Suprapubic skin (tissue), 4 donors: ENCODE measurements at places on chromosomes 12 and 14.
A peak's percentile ranks its signal among the peaks of the same experiment; 100 is the strongest.

DNA sequence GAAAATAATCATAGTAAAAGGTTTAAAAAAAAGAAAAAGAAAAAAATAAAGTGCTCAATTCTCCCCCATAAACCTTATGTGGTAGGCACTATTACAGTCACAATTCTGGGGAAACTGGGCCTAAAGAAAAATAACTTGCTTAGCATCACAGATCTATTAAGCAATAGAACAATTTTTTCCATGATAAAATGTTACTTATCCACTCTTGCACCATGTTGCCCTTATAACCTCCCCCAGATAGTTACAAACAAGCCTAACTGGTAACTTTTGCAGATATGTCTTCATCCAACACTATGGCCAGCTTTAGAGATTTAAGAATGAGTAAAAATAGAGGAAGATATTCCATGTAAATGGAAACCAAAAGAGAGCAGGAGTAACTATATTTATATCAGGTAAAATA is 164.8 kb downstream of the DUSP6 start:
- DNase-seq = no peak
- H3K36me3 ChIP-seq = no peaks in the 10 kb centered on the region
- H3K4me1 ChIP-seq = peaks cover 11% of the 10 kb centered on the region
- H3K27ac ChIP-seq = no peak overlapping the region

DNA sequence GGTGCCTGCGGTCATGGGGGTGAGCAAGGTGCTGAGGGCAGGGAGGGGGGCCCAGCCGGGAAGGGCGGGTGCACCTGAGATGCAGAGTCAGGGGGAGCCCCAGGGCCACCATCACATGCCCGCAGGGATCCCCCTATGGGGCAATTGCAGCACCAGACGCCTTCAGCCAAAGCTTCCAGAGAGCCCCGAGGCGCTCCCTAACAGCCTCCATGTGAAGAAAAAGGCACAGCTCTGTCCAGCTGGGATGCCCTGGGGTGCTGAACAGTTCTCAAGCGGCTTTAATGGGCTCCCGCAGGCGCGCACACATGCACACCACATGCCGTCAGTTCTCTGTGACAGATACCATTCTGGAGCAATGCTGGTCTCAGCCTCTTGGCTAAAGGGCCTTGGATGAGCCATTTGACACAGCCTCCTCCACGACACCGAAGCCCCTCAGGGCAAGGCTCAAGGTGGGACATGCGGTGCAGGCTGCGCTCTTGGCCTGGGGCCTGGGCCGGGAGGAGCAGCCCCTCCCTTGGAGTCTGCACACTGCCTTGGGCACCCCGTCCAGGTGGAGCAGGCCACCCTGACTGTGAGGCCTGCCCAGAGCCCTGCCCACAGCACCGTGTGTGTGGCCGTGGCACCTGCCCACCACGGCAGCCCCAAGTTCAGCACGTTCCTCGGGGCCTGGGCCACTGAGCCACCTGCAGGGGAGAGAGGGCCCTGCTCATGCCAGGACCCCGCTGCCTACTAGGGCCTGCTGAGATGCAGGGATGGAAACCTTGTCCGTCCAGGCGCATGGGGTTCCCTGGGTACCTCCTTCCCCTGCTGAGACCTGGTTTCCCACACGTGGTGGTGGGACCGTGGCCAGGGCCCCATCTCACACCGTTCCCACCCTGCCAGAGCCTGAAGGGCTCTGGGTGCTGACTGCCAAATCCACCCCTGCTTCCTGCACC is 7.7 kb downstream of the XRCC3 start:
- H3K4me1 ChIP-seq = peaks cover 65% of the 10 kb centered on the region
- H3K27ac ChIP-seq = no peak overlapping the region
- no peak overlapping the region for H3K4me3 ChIP-seq
- H3K36me3 ChIP-seq = peaks cover 42% of the 10 kb centered on the region
- DNase-seq = no peak

GRCh38 chr14:72812292-72812851 is 81.5 kb downstream of the DPF3 start:
- H3K27me3 ChIP-seq = no peaks in the 10 kb centered on the region
- H3K4me3 ChIP-seq = no peak overlapping the region
- no peaks in the 10 kb centered on the region for H3K4me1 ChIP-seq
- H3K36me3 ChIP-seq = no peaks in the 10 kb centered on the region

DNA sequence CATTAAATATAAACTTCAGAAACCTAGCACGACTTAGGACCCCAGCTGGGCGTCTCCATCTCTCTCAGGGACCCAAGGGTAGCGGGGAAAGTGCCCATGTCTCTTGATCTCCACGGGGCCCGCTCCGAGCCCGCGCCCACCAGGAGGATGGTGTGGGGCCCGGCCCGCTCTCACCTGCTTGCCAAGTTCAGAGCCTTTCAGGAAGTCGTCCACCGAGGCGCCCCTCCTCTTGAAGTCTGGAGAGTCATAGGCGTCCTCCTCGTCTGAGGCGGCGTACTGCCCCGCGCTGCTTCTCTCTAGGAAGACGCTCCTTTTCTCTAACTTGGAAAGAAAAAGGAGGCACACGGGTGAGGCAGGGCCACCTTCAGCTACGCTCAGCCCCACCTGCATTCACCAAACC is 96.9 kb downstream of the PIWIL1 start:
- H3K27ac ChIP-seq = no peak overlapping the region
- H3K36me3 ChIP-seq = peaks cover 5% of the 10 kb centered on the region
- H3K4me3 ChIP-seq = no peak overlapping the region
- H3K4me1 ChIP-seq = no peaks in the 10 kb centered on the region
- no peaks in the 10 kb centered on the region for H3K27me3 ChIP-seq
- peak; percentile 48 for DNase-seq

DNA sequence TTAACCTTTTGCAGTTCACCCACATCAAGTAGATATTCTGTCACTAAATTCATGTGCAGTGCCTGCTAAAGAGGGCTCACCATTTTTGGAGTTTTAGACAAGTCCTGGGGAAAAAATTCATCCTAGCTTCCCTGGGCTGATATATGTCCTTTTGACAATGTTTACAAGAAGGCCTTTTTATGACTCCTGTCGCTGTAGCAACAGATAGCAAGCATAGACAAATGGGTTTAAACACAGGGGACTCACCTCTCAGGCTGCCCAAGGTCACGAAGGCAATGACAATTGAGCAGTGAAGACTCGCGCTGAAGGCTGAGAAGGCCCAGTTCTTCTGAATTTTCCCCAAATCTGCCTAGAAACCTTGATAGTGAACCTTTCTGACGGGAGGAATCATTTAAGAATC is 150.7 kb upstream of the CPM start:
- no peak overlapping the region for H3K27ac ChIP-seq
- H3K4me3 ChIP-seq = no peak overlapping the region
- H3K27me3 ChIP-seq = no peaks in the 10 kb centered on the region
- H3K36me3 ChIP-seq = no peaks in the 10 kb centered on the region

- no peak for DNase-seq
- no peaks in the 10 kb centered on the region for H3K4me1 ChIP-seq
- no peaks in the 10 kb centered on the region for H3K36me3 ChIP-seq
Observed at GRCh38 chr12:96719660-96720362, 187.2 kb upstream of the NEDD1 start.

DNA sequence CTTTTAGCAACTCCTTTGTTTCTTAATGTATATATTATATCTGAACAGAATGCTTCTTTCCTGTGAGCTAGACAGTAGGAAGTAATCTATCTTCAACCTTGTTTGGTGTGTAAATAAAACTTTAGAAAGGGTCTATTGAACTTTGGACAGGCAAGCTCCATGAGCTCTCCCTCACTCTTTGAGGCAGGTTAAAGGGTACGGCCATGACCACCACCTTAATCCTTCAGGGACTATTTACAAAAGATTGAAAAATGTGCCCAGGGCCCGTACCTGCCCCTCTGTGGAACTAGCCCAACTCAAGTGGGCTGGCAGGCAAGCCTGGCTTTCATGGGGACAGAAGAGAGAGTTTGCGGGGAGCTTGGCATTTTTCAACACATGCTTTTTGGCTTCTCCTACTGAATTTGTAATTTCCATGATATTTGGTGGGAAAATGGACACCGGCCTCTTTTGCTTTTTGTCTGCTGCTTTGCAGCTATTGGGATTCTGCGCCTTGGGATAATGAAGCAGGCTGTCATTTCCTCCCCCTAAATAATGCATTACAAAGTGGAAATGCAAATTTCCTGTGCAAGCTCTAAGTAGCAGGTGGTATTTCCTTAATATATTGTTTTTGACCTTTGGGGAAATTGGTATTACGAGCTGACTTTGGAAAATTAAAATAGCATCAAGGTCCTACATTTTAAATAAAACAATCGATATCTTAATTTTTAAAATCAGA is 106.0 kb downstream of the HMGA2 start:
- H3K27ac ChIP-seq = no peak overlapping the region
- peaks cover 8% of the 10 kb centered on the region for H3K27me3 ChIP-seq
- DNase-seq = no peak
- no peak overlapping the region for H3K4me3 ChIP-seq

DNA sequence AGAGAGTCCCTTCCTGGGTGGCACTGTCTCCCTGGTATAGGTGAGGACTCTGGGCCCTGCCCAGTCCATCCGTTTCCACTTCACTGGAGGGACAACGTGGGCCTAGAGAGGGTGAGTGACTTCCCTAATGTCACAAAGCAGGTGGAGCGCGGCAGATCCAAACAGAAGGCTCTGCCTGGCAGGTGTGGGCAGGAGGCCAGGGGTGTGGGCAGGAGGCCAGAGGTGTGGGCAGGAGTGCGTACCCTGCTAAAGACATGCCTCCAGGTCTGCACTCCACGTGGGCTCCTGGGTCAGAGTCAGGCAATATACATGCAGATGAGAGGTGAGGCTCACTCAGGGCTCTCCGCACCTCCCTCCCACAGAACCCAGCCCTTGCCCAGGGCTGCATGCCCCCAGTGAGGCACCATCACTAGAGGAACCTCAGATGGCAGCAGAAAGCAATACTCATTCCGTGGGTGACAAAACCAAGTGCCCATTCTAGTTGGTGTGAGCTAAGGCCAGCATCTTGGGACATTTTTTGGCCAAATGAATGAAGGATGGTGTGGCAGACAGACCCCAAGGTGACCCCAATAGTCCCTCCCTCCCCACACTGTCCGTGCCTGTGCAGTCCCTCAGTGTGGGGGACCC is 271.6 kb upstream of the RTL1 start:
- no peaks in the 10 kb centered on the region for H3K4me1 ChIP-seq
- no peaks in the 10 kb centered on the region for H3K36me3 ChIP-seq
- DNase-seq = no peak
- H3K27me3 ChIP-seq = no peaks in the 10 kb centered on the region

GRCh38 chr12:47591795-47592194 is 114.0 kb downstream of the RPAP3 start:
- DNase-seq = no peak
- peak overlapping the region; percentile 47 for H3K27ac ChIP-seq
- no peaks in the 10 kb centered on the region for H3K36me3 ChIP-seq
- H3K4me1 ChIP-seq = peaks cover 14% of the 10 kb centered on the region
- no peaks in the 10 kb centered on the region for H3K27me3 ChIP-seq
- no peak overlapping the region for H3K4me3 ChIP-seq

- H3K27me3 ChIP-seq = no peaks in the 10 kb centered on the region
- no peak overlapping the region for H3K4me3 ChIP-seq
- H3K27ac ChIP-seq = no peak overlapping the region
- H3K4me1 ChIP-seq = no peaks in the 10 kb centered on the region
- DNase-seq = no peak
Observed at GRCh38 chr12:104154286-104154685, 16.3 kb upstream of the NFYB start.

GRCh38 chr14:105531894-105532623 is 5.7 kb downstream of the TMEM121 start:
- H3K4me1 ChIP-seq = peaks cover 22% of the 10 kb centered on the region
- no peaks in the 10 kb centered on the region for H3K36me3 ChIP-seq
- H3K4me3 ChIP-seq = no peak overlapping the region
- no peak overlapping the region for H3K27ac ChIP-seq
- H3K27me3 ChIP-seq = peaks cover 25% of the 10 kb centered on the region

GRCh38 chr12:110647631-110648040 is 33.7 kb downstream of the TCTN1 start:
- no peaks in the 10 kb centered on the region for H3K4me1 ChIP-seq
- no peak overlapping the region for H3K27ac ChIP-seq
- H3K4me3 ChIP-seq = no peak overlapping the region
- no peak for DNase-seq
- H3K36me3 ChIP-seq = peaks cover 67% of the 10 kb centered on the region
- H3K27me3 ChIP-seq = no peaks in the 10 kb centered on the region

- peaks cover 34% of the 10 kb centered on the region for H3K4me1 ChIP-seq
- H3K27me3 ChIP-seq = no peaks in the 10 kb centered on the region
- H3K4me3 ChIP-seq = peak overlapping the region; percentile 96
Observed at GRCh38 chr12:19440019-19440858, 947 bp downstream of the AEBP2 start.

GRCh38 chr14:50260511-50260910 is 29.1 kb upstream of the SOS2 start:
- H3K4me3 ChIP-seq = no peak overlapping the region
- peaks cover 8% of the 10 kb centered on the region for H3K36me3 ChIP-seq
- no peak for DNase-seq
- H3K27ac ChIP-seq = no peak overlapping the region
- no peaks in the 10 kb centered on the region for H3K27me3 ChIP-seq
- no peaks in the 10 kb centered on the region for H3K4me1 ChIP-seq

- peaks cover 44% of the 10 kb centered on the region for H3K4me1 ChIP-seq
Observed at GRCh38 chr14:95464514-95464913, 51.9 kb downstream of the SYNE3 start.

DNA sequence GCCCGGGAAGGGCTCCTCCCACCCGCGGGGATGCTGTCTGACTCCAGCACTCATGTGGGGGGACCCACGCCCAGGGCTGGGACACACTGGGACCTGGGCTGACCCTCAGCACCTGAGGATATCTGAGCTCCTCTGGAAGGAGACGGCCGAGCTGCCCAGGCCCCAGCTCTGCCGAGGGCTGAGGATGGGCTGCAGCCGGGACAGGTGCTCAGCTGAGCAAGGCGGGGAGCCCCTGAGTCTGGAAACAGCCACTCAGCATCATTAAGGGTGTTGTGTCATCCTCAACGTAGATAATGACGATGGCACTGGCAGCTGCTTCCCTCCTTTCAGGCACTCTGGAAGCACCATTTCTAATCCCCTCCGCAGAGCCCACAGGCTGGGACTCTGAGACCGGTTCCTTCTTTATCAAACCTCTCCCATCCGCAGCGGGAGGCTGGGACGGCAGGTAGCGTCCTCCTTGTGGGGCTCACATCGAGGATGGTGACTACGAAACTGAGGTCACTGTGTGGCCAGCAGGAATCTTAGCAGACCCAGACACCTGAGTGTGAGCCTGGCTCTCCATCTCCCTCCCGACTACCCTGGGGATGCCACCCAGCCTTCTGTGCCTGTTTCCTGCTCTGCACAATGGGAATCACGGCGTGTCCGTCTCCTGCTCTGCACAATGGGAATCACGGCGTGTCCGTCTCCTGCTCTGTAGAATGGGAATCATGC is 26.7 kb upstream of the SFSWAP start:
- H3K27me3 ChIP-seq = peaks cover 11% of the 10 kb centered on the region
- peaks cover 16% of the 10 kb centered on the region for H3K4me1 ChIP-seq
- DNase-seq = no peak
- no peak overlapping the region for H3K27ac ChIP-seq
